ENCODE measurements at places on chromosomes 13 and 19.

DNA sequence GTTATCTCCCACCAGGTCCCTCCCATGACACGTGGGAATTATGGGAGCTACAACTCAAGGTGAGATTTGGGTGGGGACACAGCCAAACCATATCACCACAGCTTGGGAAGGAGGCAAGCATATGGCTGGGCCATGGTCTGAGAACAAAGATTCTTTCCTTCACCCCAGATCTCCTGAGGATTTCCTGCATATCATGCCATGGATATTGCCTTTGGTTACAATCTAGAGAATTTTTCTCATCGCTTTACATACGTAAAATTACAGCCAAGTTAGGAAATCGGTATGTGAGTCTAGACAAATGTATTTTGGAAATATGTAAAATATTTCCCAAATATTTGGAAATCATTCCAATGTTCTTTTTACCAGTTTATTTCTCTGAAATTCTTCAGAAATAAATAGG lies 398.3 kb downstream of the RFC3 start:
- DNase-seq, result no peak

DNA sequence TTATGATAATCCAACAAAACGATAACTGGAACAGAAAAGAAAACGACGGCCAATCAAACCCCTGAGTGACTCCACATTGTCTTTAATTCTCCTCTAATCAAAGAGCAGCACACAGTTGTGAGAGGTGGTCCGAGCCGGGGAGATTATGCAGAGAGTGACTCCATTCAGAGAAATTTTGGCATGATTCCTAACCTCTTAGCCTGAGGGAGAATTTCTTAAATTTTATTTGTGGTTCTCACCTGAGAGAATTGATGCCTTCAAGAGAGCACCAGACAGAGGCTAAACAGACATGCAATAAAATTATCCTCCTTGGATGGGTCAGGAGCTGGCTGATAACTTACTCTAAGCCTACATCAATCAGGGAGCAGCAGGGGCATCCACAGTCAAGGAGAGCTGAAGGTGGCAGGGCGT lies 310.0 kb upstream of the KLF12 start:
- DNase-seq, result no peak

DNA sequence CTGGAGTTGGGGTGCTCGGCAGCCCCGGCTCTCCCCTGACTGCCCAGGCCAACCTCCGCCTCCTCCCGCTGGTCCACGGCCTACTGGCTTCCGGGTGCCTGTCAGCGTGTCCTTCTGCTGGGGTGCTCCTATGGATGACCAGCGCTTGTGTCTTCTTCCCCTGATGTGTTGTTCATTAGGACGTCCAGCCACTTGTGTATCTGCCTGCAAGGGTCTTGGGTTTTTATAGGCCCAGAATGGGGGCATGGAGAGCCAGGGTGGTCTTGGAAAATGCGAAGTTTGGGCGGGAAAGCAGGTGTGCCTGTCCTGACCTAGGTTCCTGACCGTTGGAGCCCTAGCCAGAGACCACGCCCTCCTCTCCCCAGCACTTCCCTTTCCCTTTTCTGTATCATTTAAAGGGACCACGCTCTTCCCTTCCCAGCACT lies 139.8 kb downstream of the SLITRK5 start:
- DNase-seq, result no peak

DNA sequence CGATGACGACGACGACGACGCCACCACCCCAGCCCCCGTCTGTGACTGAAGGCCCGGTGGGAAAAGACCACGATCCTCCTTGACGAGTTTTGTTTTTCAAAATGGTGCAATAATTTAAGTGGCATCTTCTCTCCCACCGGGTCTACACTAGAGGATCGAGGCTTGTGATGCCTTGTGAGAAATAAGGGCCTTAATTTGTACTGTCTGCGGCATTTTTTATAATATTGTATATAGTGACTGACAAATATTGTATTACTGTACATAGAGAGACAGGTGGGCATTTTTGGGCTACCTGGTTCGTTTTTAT lies 2.5 kb downstream of the KLF2 start:
- DNase-seq, result no peak

DNA sequence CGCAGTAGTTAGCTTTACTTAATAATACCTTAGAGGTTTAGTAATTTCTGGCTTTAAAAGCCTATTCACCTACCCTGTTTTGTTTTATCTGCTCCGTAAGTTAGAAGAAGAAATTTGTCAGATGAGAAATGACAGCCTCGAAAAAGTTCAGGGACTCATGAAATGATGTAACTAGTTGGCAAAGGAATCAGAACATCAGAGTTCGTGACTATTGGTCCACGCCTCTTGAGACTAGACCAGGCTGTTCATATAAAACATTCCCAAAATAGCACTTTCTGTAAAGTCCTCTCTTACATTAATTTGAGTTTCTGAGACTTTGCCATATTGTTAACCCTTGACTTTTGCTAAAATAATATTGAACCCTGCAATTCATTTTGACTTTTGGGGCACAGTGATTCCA lies 92.0 kb downstream of the HS6ST3 start:
- DNase-seq, result no peak

- DNase-seq, result no peak
Measured at GRCh38 chr19:36079389-36079945, 24.8 kb downstream of the WDR62 start.

GRCh38 chr19:1282588-1283206 lies 3.0 kb upstream of the EFNA2 start:
- DNase-seq, result no peak

GRCh38 chr13:111850458-111850857 lies 216.5 kb upstream of the SOX1 start:
- DNase-seq, result no peak

DNA sequence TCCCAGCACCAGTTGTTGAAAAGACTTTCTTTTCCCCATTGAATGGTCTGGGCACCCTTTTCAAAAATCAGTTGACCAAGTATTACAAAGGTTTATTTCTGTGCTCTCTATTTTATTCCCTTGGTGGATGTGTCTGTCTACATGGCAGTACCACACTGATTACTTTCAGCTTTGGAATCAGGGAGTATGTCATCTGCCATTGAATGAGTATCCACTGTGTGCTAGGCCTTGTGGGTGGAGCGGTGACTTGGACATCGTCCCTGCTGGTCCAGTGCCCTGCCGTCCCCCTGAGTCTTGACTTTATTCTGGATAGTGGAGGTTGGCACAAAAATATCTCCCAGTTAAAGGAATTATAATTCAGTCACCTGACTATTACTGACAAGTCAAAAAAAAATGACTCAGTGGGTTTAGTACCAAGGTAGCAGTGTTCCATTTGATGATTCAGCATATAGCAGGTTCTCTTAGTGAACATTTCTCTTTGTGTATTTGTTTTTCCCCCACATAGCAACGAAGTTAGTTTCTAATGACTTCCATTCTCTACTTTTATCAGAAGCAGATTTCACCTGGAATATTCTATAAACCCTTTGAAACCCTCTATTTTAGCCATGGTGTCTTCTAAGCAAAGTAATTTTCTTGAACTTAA lies 3.9 kb downstream of the UPF3A start:
- DNase-seq, result no peak

GRCh38 chr19:39113199-39113598 lies 12.4 kb upstream of the PAK4 start:
- DNase-seq, result no peak

DNA sequence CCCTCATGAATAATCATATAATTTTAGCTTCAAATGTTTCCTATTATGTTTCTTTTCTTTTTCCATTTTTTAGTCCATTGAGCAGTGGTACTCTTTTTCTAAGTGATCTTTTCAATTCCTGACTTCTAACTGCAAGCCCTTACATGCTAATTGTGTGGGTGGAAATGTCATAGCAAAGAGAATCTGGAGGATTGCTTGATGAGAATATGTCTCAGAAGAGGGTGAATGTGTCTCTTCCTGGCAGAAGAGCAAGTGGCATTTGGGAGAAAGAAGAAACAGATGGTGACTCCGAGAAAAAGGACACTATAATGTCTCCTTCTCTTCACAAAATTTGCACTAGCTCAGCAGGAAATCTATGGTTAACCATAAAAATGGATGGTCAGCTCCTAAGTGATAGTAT lies 2320.0 kb downstream of the PCDH9 start:
- no peak for DNase-seq

DNA sequence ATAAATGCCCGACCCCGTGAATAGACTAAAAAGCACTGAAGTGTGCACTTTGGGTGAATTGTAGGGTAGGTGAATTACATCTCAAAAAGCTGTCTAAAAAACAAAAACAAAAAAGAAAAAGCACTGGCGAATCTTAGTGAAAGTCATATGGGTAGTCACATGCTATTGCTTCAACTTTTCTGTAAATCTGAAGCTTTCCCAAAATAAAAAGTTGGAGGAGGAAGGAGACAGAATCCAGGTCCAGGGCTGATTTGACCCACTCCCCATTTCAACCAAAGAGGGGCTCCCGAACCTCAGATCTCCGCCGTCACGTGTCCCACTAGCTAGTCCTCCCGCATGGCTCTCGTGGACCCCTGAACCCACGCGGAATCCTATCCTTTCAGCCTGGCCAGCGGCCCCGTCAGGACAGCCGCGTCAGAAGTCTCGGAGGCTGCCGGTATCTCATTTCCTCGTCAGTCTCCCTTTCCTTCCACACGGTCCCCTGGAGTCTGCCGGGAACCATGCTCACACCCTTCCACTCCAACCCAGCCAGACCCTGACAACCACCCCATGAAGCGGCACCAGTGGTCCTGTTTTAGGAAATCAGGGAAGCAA lies 6.1 kb downstream of the PPP1R12C start:
- no peak for DNase-seq

GRCh38 chr19:49581007-49581508 lies at the start of gene PRRG2:
Gene PRRG2, plus strand, starts transcription at chr19:49581316. Its CDS starts 1,904 bp downstream, at chr19:49583220.
- peak; percentile 17 for DNase-seq

GRCh38 chr13:114025405-114025713 lies 51.5 kb upstream of the C13orf46 start:
- DNase-seq, result no peak
